ENCODE measurements at places on chromosomes 12 and 14. TPM values are rescaled to one million over a fixed set of nuclear protein-coding genes. Genes with fewer than 3 reads are reported as not detected.

Gene KLHL33
- total RNA-seq, result 0.36 TPM

DNA sequence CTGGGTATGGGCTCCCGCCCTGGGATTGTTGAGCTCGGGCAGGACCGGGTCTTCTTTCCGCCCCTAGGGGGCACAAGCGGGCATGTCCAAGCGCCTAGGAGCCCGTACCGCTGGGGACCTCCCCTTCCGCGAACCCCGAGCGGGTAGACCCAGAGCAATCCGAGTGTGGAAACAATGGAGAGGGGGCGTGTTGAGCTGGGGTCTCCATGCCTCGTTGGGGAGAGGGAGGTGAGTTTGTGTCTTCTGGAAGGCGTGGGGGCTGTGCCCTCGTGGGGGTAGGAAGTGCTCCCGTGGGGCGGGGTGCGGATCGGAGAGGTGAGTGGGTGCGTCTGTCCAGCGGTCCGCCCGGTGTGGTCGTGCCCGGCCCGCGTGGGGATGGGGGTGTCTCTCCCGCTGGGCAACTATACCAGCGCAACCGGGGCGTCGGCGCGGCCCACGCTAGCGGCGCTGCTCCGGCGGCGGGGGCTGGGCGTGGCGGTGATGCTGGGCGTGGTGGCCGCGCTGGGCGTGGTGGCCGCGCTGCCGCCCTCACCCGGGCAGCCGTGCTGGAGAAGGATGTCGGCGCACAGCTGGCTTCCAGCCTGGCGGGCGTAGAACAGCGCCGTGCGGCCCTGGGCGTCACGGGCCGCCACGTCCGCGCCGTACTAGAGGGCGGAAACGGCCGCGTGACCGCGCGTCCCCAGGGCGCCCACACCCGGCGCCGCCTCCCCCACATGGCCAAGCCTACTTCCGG is 12.2 kb downstream of the AGAP2 start:
- DNase-seq, result peak; percentile 98

GRCh38 chr12:109432842-109433304 is 44.2 kb downstream of the KCTD10 start:
- no peak for DNase-seq

- DNase-seq, result no peak
These were observed 16.7 kb downstream of the NEUROD4 start for GRCh38 chr12:55036326-55037115.

DNA sequence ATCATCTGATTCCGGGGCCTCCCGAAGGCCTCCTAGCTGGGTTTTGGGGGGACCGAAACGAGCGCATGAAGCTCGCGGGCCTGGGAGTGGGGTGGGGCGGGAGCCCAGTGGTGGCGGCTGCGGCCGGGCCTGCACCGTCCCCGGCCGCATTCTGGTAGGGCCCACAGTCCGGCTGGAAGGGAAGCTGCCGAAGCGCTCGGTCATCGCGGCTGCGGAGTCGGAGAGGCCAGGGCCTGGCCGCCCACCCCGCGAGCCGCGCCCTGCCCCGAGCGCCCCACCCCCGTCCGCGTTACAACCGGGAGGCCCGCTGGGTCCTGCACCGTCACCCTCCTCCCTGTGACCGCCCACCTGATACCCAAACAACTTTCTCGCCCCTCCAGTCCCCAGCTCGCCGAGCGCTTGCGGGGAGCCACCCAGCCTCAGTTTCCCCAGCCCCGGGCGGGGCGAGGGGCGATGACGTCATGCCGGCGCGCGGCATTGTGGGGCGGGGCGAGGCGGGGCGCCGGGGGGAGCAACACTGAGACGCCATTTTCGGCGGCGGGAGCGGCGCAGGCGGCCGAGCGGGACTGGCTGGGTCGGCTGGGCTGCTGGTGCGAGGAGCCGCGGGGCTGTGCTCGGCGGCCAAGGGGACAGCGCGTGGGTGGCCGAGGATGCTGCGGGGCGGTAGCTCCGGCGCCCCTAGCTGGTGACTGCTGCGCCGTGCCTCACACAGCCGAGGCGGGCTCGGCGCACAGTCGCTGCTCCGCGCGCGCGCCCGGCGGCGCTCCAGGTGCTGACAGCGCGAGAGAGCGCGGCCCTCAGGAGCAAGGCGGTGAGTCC is at the start of gene KLC1:
TSS of gene KLC1 (plus strand) at position 528 of the 819 bp plus-strand sequence. CDS start 25,354 bp downstream, outside the sequence.
- DNase-seq, result peak; percentile 97

- DNase-seq, result no peak
These were observed 41.8 kb downstream of the FMNL3 start for GRCh38 chr12:49665384-49665783.

DNA sequence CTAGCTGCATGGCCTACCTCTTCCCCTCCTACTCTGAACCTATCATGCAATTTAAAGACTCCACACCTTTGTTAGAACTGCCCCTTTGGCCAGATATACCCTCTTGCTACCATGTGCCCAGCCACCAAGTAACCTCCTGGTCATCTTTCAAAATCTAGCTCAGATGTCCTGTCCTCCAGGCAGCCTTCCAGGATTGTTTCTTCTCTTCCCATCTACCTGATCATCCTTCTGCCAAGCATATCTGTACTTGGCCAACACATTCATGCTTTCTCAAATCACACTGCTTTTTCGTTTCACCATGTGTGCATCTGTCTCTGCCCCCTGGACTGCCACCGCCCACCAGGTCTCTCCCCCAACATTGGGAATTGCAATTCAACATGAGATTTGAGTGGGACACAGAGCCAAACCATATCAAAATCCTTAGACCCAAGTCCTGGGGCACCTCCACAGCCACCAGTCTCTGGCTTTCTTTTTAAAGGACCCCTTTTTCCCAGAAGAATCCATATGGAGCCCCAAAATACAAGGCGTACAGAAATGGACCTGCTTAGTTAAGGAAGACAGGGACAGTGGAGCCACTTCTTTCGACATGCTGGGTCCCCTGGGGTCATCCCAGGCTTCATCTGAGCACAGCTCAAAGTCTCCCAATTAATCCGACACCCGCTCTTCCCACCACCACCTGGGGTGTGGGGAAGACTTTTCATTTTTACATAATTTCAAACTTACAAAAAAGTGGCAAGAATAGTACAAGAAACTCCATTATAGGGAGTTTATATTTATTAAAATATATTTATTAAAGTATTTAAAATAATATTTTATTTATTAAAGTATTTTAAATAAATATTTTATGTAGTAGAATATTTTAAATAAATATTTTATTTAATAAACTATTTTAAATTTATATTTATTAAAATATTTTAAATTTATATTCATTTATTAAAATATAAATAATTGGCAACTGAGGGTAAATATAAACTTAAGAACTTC is 7.9 kb upstream of the CMKLR1 start:
- DNase-seq, result peak; percentile 55

DNA sequence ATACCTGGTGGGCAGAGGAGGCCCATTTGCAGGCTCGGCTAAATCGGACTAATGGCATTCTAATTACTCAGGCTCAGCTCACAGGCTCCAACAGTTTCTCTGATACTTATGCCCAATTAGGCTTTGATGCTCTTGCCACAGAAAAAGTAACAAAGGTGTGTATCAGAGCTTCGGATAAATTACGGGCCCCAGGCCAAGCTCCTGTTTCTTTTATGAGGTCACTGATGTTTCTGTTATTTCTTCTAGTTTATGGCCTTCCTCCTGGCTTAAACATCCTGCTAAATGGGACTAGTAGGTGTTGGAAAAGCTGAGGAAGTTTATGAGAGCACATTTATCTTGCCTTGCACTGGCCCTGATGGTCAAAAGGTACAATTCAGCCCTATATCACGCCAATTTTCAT is 28.8 kb upstream of the C12orf75 start:
- DNase-seq, result no peak
